Esophagus squamous epithelium (tissue), 5 donors: ENCODE measurements at places on chromosomes 2 and 18.

GRCh38 chr2:73043929-73044832 is 27.3 kb downstream of the SFXN5 start:
- DNase-seq, result no peak

DNA sequence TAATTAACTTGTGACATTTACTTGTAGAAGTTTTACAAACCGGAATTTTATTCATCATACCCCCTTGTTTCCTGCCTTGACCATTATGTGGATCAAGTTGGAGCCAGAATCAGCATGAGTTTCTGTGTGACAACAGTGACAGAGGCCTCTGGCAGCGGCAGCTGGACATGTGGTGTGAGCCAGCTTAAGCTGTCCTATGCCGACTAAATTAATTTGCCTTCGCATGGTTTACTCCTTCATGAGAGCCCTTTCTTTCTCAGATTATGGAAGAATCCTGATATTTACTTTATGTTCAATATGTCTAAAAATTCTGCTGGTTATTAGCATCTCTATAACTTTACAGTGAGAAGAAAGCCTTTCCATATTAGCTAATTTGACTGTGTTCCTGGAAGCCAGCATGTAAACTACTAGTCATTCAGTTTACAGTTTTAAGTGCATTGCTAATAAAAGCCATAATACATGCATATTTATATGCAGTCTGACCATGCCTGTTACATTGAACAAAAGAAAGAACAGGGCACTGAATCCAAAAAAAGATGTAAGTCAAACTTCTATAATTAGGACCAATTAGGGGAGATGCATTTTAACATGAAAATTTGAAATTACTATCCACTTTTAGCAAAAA is 495.8 kb upstream of the ACVR2A start:
- DNase-seq, result no peak

DNA sequence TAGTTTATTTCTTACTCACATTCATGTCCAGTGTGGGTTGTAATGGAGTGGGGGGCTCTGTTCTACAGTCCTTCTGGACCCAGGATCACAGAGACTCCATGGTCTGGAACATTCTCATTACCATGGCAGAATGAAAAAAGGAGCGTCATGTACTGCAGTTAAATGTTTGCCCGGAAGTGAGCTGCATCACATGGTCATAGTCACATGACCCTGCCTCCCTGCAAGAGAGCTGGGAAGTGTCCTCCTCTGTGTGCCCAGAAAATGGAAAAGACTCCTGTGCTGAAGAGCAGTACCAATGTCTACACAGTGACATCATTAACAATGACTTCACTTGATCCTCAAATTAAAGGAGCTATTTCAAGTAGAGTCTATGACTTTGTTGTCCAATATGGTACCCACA is 74.0 kb upstream of the ZBTB14 start:
- DNase-seq, result no peak

DNA sequence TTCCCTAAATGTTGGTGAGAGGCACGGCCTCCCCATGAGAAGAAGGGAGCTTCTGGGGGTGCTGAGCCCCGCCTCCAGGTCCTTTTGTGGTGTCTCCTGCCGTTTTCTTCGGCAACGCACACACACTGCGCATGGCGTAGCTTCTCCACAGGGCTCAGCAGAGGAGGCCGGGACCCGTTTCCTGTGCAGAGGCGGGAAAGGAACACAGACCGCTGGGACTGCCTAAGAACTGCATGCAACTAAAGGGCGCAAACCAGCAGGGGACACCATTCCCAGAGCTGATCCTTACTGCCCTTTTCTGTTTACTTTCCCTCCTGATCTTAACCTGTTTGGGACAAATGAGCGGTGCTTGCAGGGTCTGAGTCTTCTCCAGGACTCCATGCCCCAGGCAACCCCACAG is 90.3 kb upstream of the CAPN13 start:
- DNase-seq, result no peak

DNA sequence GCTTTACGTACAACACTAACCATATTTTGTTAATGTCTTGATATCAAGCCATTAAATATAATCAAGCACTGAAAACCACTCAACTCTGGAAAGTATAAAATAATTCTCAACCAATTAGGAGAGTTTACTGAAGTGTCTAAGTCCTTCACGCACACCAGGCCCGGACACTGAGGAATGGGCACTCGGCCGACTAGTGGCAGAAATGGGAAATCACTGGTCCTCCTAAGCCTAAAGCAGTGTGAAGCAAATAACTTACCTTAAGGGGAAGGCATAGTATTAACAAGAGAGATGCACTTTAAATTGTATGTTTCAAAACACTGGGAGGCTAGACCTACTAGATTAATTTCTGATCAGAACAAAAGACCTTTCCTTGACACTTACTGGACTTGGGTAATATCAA is 45.7 kb downstream of the FAM210A start:
- no peak for DNase-seq

- DNase-seq, result no peak
Measured at GRCh38 chr2:146879882-146880281, 964.9 kb upstream of the ACVR2A start.

- DNase-seq, result no peak
Measured at GRCh38 chr18:8668381-8668780, 37.0 kb upstream of the MTCL1 start.

DNA sequence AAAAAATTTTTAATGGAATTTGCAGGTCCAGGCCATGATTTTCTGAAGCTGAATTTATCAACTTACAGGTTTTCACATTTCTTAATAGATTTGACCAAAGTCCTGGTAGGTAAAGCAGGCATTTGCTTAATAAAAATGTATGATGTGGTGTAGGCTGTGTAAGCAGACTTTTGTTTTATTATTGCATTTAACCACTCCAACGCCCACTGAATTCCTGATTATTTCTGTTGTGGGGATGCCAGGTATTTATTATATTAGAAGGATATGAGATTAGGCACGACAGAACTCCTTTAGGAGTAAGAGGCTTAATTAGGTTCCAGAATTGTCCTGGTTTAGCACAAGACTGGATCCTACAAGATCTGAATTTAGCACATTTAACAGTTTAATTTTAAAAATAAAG is 111.1 kb downstream of the ADCYAP1 start:
- no peak for DNase-seq

GRCh38 chr2:147614979-147615470 is 229.8 kb upstream of the ACVR2A start:
- no peak for DNase-seq

GRCh38 chr2:138500592-138501424 is 762 bp upstream of the SPOPL start:
- DNase-seq, result no peak

GRCh38 chr2:239369631-239370161 is 31.1 kb downstream of the HDAC4 start:
- no peak for DNase-seq

DNA sequence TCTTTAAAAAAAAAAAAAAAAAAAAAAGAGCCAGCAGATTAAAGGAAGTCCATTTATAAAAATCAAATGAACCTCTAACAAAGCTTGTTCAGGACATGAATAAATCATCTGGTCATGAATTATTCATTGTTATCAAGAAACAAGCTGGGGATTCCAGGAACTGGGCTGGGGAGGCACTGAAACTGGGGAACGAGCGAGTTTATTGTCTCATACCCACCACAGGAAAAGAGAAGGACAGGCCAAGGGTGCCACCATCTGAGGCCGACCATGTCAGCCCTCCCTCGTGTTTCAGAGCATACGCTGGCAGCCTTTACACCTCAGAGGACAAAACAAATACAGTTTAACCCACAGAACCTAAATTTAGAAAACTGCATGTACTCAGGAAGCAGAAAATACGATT is 164.2 kb downstream of the VWC2L start:
- DNase-seq, result no peak
